Fibroblast of the aortic adventitia (primary cell): ENCODE measurements at places on chromosomes 6 and 20.
A peak's percentile ranks its signal among the peaks of the same experiment; 100 is the strongest.

- DNase-seq = no peak
Measured at GRCh38 chr20:1328680-1329330, at the start of gene SDCBP2. TSS of gene SDCBP2 (minus strand) at chr20:1329139. CDS start at chr20:1320416, 8,723 bp downstream.

- DNase-seq = no peak
Measured at GRCh38 chr6:87699576-87699975, 2.5 kb downstream of the AKIRIN2 start.

DNA sequence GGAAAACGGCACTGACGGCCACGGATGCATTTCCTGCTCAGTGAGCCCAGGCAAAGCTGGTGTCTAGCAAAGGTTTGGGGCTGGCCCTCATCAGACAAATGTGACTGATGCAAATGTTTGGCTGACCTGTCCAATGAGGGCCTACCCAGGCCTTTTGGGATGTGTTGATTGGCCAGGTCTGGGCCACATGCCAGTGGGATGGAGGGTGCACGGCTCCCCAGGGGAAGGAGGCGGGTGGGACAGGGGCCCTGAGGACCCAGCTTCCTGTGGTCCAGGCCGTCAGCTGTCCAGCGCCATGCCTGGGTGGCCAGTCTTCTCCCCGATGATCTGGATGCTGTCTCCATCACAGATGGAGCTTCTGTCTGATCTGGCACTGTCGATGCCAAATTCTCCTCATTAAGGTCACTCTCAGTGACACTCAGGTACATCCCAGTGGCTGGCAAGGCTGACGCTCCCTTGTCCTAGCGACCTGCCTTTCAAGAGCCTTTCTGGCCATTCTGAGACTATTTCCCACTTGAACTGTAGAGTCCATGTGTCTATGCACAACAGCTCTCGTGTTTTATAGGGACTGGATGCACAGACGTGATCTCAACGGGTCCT, 43.0 kb downstream of the NTSR1 start:
- no peak for DNase-seq

DNA sequence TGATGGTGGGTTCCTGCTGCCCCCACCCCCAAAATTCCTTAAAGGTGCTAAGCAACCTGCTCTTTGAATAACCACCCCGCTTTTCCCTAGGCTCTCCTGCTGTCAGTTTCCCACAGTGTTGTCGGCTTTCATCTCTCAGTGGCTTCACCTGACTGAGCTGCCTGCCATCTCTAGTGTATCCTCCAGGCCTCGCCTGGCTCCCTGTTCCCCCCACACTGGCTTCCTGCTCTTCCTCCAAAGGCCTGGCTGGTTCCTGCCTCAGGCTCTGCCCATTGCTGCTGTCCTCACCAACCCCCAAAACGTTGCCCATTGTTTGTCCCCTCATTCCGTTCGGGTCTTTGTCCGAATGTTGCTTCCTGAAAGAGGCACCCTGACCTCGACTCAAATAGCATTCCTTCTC, 93.8 kb upstream of the POPDC3 start:
- DNase-seq = no peak

GRCh38 chr20:63538204-63539091, 1.3 kb upstream of the PTK6 start:
- DNase-seq = no peak

DNA sequence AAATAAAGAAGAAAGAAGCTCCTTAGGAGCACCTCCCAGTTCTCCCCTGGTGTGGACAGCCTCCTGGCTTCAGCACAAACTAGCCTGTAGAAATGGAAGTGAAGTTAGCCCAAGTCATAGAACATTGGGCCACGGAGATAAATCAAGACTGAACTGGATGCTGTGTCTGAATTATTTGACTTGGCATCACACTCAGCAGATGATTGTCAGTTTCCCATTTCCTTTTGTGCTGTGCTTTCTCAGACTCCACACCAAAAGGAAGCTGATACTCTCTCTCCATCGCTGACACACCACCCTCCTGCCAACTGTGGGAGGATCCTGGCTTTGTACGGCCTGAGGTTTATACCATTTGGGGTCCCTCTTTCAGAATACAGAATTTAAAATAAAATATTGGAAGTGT, 209.8 kb downstream of the TFAP2A start:
- no peak for DNase-seq

GRCh38 chr20:49561806-49562205, 6.1 kb downstream of the PTGIS start:
- peak; percentile 40 for DNase-seq

- no peak for DNase-seq
Measured at GRCh38 chr6:105966481-105966880, 119.7 kb upstream of the PRDM1 start.

DNA sequence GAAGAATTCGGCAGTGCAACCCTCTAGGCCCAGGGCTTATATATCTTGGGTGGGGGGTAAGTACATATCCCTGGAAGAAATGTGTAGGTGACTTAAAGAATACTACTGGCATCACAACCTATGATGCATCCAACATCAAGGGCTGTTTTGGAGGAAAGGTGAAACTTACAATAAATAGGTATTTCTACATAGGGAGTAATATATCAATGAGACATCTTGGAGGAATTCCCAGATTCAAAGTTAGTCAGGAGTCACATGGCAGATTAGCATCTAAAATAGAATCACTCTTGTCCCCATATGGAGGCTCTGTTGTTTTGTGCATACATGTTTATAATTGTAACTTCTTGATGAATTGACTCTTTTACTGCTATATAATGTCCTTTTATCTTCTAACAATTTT, 375.5 kb downstream of the PAX1 start:
- peak; percentile 39 for DNase-seq

DNA sequence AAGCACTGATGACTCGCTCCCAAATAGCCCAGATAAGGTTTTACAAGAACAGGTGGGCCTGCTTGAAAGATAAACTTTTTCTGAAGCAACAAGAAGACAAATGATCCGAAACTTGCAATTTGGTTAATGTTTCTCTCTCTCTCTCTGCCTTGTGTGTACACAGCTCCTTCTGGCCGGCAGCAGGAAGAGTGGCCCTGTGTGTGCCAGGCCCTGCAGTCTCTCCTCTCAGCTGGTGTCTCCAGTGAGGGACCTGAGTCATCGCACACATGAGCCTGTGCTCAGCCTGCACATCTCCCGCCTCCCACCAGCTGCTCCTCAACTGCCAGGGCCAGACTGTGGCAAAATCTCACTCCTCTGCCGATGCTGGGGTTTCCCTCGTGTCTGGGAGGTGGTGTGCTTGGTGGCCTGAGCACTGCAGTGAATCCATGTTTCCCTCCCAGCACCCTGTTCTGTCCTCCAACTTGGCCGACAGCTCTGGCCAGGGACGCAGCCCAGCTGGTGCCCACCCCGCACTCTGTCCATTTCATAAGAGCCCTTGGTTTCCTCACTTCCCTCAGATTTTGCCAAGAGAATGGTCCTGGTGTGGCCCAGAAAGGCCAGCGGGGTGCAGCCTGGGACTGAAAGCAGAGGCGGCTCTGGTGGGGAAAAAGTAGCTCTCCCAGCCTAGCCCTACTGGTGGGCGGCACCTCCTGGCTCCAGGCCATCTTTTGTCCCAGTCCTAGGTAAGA, 49.4 kb downstream of the ERMARD start:
- DNase-seq = peak; percentile 34

DNA sequence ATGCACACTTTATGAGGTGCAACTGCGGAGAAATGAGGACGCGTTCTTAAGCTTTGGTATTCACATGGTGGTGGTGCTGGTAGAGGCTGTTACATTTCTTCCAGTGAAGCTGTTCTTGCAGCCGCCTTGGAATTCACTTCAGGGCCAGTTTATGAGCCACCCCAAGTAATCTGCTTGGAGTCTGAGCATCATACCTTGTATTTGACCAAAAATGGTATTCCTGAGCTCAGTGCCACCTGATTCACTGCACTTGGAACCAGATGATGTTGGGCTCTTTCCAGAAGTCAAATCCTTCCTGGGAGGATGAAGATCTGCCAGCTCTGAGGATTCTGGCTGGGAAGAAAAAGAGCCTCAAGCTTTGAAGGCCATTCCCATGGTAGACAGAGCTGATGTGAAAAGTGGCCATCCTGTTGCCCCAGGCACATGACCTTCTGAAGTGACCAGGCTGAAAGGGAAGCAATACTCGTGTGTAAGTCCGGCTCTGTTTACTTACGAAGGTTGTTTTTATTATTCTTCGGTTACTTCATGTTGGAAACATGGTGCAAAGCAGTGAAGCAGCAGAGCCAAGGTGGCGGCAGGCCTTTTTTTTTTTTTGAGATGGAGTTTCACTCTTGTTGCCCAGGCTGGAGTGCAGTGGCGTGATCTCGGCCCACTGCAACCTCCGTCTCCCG, 7.7 kb downstream of the MANBAL start:
- DNase-seq = peak; percentile 96
